HFFc6 (cell line): ENCODE measurements at places on chromosomes 6 and 20. TPM values are rescaled to one million over a fixed set of nuclear protein-coding genes. Genes with fewer than 3 reads are reported as not detected.
A peak's percentile ranks its signal among the peaks of the same experiment; 100 is the strongest.

DNA sequence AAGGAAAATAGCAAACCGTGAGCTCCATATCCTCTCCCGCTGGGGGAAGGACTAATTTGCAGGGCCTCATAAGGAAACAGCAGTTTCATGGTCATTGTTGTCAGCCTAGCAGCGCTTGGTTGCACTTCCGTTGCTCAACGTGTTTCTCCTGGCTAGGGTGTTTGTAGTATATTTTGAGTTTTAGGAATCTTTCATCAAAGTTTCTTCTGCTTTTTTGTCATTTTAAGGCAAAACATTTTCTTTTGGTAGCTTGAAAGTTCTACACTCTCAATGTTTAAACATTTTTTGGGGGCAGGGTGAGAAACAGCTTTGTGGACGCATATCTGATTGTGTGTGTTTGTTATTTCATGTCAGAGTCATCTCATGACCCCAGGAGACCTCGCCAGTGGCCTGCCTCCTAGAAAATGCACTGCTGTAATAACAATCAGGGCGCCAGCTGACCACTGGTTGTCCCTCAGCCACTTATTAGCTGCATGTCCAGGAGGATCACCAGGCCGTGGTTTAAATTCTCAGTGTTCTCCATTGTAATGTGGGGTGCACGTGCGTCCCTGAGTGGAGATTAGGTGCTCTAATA, 20.6 kb downstream of the JARID2 start:
- no peaks in the 10 kb centered on the region for H3K27me3 ChIP-seq
- peaks cover 68% of the 10 kb centered on the region for H3K4me1 ChIP-seq
- no peak for DNase-seq
- H3K27ac ChIP-seq, result no peak overlapping the region
- peaks cover 9% of the 10 kb centered on the region for H3K36me3 ChIP-seq

GRCh38 chr6:169109411-169110220, 144.0 kb downstream of the THBS2 start:
- no peaks in the 10 kb centered on the region for H3K27me3 ChIP-seq
- H3K4me1 ChIP-seq, result peaks cover 28% of the 10 kb centered on the region
- DNase-seq, result no peak
- H3K27ac ChIP-seq, result no peak overlapping the region
- peaks cover 9% of the 10 kb centered on the region for H3K36me3 ChIP-seq
- no peak overlapping the region for H3K4me3 ChIP-seq

DNA sequence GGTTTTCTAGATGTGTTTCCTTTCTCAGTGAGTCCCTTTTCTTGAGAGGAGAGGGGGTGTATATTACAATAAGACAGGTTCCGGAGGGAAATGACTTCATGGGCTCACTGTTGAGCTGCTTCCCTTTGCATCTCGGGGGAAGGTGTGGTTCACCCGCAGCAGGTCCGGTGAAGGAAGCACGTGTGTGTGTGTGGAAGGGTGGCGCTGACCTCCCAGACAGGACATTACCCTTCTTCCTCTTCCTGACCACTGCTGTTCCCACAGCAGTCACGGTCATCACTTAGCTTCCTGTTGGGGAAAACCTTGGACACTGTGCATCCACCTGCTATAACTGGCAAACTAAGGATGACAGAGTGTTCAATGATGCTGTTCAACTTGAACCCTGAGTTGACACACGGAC, 83.6 kb downstream of the PLEKHG1 start:
- H3K4me3 ChIP-seq, result no peak overlapping the region
- no peaks in the 10 kb centered on the region for H3K36me3 ChIP-seq
- peaks cover 4% of the 10 kb centered on the region for H3K27me3 ChIP-seq
- H3K4me1 ChIP-seq, result no peaks in the 10 kb centered on the region
- H3K27ac ChIP-seq, result no peak overlapping the region
- no peak for DNase-seq

GRCh38 chr20:36304786-36305495, 1.2 kb upstream of the DLGAP4 start:
- no peaks in the 10 kb centered on the region for H3K36me3 ChIP-seq
- H3K27me3 ChIP-seq, result peaks cover 50% of the 10 kb centered on the region
- no peak for DNase-seq
- H3K27ac ChIP-seq, result no peak overlapping the region
- no peak overlapping the region for H3K4me3 ChIP-seq
- no peaks in the 10 kb centered on the region for H3K4me1 ChIP-seq

DNA sequence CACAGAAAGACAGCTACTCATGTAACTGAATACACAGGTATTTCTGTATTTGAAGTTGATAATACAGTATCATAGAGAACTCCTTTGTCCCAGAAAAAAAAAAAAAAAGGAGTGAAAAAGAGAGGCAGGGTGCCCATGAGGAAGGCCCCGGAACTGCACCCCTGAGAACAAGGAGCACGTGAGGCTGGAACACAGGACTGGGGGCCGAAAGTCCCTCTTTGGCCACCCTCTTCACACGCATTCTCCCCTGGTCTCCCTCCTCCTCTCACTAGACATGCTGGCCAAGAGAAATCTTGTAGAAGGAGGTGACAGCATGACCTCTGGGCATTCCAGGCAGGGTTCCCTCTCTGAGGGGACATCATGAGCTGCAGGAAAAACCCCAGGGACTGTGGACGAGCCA, 62.7 kb upstream of the TRAF3IP2 start:
- peaks cover 36% of the 10 kb centered on the region for H3K4me1 ChIP-seq
- peaks cover 4% of the 10 kb centered on the region; the same call in 1 of the 2 replicates for H3K27me3 ChIP-seq
- no peak overlapping the region for H3K4me3 ChIP-seq

GRCh38 chr6:130788954-130789353, 38.3 kb upstream of the SMLR1 start:
- no peak overlapping the region for H3K4me3 ChIP-seq
- no peak overlapping the region for H3K27ac ChIP-seq
- H3K27me3 ChIP-seq, result no peaks in the 10 kb centered on the region; the same call in none of the 2 replicates
- H3K36me3 ChIP-seq, result no peaks in the 10 kb centered on the region; the same call in 1 of the 2 replicates
- DNase-seq, result no peak

- no peak for DNase-seq
- no peaks in the 10 kb centered on the region for H3K36me3 ChIP-seq
- H3K4me1 ChIP-seq, result peaks cover 12% of the 10 kb centered on the region
- H3K4me3 ChIP-seq, result no peak overlapping the region
Measured at GRCh38 chr6:35077713-35078105, 63.4 kb downstream of the TCP11 start.

GRCh38 chr6:144466716-144467115, 181.6 kb downstream of the UTRN start:
- no peak overlapping the region; the same call in 1 of the 2 replicates for H3K4me3 ChIP-seq
- peaks cover 32% of the 10 kb centered on the region for H3K36me3 ChIP-seq
- DNase-seq, result no peak
- H3K27ac ChIP-seq, result peak overlapping the region; percentile 3

DNA sequence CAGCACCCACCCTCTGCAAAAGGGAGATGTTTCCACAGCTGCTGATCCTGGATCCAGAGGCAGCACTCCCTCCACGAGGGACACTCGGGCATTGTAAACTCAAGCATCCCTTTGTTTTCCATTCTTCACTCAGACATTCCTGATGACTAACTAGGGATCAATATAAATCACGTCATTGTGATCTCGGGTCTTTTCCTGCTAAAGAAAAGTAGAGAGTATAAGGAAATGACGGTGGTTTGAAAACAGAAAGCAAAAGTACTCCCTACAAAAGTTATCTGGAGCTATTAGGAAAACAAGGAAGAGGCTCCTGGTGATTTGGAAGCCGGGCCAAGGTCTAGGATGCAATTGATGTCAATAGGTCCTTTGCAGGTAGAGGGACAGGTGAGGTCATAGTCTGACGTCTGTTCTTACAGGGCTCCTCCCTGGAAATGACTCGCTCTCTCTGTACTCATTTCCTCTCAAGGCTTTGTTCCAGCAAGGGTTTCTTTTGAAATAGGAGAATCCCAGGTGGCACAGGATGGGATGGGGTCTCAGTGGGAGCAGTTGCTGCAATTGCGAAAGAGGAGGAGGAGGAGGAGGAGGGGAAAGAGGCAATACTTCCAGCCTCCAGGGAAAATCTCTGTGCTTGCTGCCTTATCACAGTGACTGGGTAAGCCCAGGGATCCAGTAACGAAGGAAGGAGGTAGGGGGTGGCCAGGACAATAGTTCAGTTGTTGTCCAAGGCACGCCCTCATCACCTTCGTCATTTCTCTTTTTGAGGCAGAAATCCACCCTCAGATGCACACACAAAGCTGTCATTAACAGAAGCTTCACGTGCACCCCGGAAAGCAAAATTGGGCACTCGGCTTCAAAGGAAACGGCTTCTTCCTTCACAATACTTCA, 222.8 kb downstream of the LY86 start:
- peaks cover 8% of the 10 kb centered on the region; the same call in 1 of the 2 replicates for H3K4me1 ChIP-seq
- peak overlapping the region; percentile 11; the same call in 1 of the 2 replicates for H3K27ac ChIP-seq
- peak; percentile 19 for DNase-seq
- H3K4me3 ChIP-seq, result peak overlapping the region; percentile 77
- H3K27me3 ChIP-seq, result peaks cover 6% of the 10 kb centered on the region; the same call in 1 of the 2 replicates

DNA sequence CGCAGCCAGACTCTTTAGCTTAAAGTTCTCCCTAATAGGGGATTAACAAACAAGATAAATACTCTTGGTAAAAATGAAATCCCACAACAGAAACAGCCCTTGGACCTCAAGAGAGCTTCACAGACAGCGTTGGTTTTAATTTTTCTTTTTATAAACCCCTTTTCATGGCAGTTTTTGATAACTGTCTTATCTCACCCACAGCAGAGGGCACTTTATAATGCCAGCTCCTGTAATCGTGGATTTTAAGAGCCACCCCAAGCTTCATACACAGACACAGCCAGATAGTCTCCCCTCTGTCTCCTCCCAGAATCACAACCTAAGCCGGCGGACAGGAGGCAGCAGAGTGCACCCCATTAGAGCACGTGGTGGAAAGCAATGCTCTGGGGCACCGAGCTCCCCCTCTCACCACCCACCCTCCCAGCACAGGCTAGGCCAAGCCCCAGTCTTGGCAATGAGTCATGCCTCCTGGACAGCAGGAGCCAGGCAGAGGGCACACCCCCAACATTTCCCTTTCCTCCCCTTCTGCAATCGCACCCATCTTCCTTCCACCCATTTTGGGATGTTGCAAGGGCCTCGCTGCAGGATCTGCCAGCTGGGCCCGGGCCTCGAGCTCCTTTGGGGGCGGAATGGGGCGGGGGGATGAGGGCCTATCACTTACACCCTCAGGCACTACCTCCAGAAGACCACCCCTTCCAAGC, 2.4 kb downstream of the JAG1 start:
- DNase-seq, result peak; percentile 94
- H3K4me3 ChIP-seq, result peak overlapping the region; percentile 98
- H3K27ac ChIP-seq, result peak overlapping the region; percentile 57
- H3K27me3 ChIP-seq, result peaks cover 9% of the 10 kb centered on the region

DNA sequence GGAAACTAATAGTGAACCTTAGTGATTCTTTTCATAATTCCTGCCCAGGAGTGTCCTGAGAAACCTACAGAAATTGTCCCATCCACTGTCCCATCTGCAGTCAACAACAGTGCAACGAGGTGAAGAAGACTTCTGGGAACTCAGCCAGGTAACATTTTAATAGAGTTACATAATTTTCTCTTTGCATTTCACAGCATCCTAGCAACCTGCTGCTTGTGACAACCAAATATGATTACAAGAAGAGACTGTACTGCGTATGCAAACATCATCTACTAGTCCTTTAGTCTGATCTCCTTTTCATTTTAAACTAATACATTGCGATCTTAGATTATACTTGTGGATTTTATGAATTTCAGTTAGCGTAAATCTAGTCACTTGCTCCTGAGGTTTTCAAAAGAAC, 951.6 kb downstream of the TFAP2A start:
- no peak overlapping the region for H3K27ac ChIP-seq
- peaks cover 12% of the 10 kb centered on the region for H3K4me1 ChIP-seq
- no peak overlapping the region for H3K4me3 ChIP-seq
- H3K36me3 ChIP-seq, result no peaks in the 10 kb centered on the region
- H3K27me3 ChIP-seq, result no peaks in the 10 kb centered on the region

DNA sequence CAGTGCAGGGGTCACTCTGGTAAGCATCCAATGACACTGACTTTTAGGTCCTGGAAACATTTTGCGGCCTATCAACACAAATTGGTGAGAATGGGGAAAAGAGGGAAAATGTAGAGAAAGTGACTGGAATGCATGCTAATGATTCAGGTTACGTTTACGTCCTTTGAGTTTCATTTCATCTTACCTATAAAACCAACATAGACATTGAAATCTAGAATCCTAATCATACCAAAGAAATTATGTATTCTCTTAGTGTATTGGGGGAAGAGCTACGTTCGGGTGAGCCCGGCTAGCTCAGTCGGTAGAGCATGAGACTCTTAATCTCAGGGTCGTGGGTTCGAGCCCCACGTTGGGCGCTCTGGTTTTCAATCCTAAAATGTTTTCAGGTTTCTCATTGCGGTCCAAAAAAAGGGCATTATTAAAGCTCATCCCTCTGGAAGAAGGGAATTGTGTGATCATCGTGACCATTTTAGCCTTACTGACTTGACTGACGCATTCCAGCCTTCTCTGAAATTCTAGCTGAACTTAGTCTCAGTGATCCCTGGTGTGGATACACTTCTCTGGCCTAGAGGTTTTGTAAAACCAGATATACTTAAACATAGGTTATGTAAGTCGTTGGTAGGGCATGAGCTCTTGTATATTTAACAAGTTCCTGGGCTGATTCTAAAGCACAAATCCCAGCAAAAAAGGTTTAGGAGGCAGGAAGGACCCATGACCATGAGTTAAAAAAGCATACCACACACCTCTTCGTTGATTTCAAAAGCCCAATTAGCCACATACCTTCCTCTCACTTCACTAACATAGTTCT, 18.3 kb downstream of the HMGN4 start:
- H3K27ac ChIP-seq, result peak overlapping the region; percentile 80
- H3K4me1 ChIP-seq, result peaks cover 37% of the 10 kb centered on the region
- H3K27me3 ChIP-seq, result peaks cover 5% of the 10 kb centered on the region; the same call in 1 of the 2 replicates
- H3K36me3 ChIP-seq, result no peaks in the 10 kb centered on the region

GRCh38 chr6:71268735-71269437, 19.7 kb upstream of the OGFRL1 start:
- peaks cover 12% of the 10 kb centered on the region for H3K4me1 ChIP-seq
- H3K27ac ChIP-seq, result no peak overlapping the region
- H3K4me3 ChIP-seq, result no peak overlapping the region
- no peaks in the 10 kb centered on the region for H3K27me3 ChIP-seq

- no peak overlapping the region for H3K4me3 ChIP-seq
- peaks cover 9% of the 10 kb centered on the region for H3K4me1 ChIP-seq
- H3K27me3 ChIP-seq, result peaks cover 3% of the 10 kb centered on the region; the same call in 1 of the 2 replicates
- H3K36me3 ChIP-seq, result peaks cover 25% of the 10 kb centered on the region
Measured at GRCh38 chr20:2986466-2986865, 57.0 kb upstream of the GNRH2 start.

The SERPINB6 gene
- total RNA-seq, result 112 to 133 TPM (median 120 TPM) in 3 replicates

The WFDC10B gene
- total RNA-seq, result not detected in 3 replicates

The APOM gene
- total RNA-seq, result 2.7 to 3.3 TPM (median 2.8 TPM) in 3 replicates

The NHLRC1 gene
- total RNA-seq, result 1.0 to 1.9 TPM (median 1.1 TPM) in 3 replicates

The SCUBE3 gene
- total RNA-seq, result 41.3 to 67.7 TPM (median 62.6 TPM) in 3 replicates

The RNF144B gene
- 1.2 to 4.9 TPM (median 2.4 TPM) in 3 replicates for total RNA-seq

The SERINC1 gene
- 179 to 203 TPM (median 202 TPM) in 3 replicates for total RNA-seq
